Stimulated activated CD8-positive, alpha-beta memory T cell treated with anti-CD3 and anti-CD28 coated beads, Interleukin-4, amount 100 ng/mL, for 4 hours (primary cell): ENCODE measurements at places on chromosomes 13 and 19.

- DNase-seq, result no peak
These were observed 395.9 kb downstream of the KCNRG start for GRCh38 chr13:50410921-50411746.

DNA sequence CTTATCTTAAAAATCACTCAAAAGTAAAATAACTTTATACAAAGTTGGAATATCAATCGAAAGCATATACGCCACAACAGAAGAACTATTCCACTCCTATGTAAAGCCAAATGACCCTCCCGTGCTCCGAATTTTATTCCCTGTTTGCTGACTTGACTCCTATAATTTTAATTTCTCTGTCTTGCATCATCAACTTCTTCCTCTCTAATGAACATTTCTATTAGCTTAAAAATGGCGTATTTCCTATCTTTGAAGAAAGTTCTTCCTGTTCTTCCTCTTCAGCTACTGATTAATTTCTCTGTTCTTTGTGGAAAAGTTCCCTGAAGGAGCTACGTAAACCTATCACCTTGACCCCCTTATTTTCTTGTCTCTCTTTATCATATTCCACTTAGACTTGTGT is 389.3 kb downstream of the LMO7 start:
- DNase-seq, result no peak

DNA sequence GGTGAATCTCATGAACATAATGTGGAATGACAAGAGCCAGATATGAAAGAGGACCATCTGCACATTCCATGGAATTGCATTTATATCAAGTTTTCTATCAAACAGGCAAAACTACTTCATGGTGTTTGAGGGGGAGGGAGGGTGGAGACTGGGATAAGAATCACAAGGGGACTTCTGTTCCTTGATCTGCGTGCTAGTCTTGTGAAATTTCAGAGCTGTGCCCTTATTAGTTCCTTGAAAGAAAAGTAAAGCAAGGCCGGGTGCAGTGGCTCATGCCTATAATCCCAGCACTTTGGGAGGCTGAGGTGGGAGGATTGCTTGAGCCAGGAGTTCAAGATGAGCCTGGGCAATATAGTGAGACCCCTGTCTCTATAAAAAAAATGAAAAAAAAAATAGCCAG is 30.2 kb upstream of the CEBPG start:
- DNase-seq, result no peak

GRCh38 chr19:23460656-23461055 is 65.4 kb upstream of the ZNF91 start:
- no peak for DNase-seq

DNA sequence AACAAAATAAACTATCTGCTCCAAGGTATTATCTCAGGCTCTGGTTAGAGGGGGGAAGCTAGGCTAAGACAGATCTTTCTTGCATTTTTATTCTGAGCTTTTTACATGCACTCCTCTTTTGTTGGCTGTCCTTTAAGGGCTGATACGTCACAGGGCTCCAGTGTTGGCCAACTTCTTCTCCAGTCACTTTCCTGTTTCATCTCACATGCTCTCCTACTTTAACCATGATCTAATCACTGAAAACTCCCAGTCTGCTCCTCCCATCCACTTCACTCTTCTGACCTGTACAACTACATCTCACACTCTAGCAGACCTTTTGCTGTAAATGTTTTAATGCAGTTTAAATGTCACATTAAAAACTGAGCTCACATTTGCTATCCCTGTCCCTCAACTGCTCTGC is 510.0 kb upstream of the KLF12 start:
- DNase-seq, result no peak

DNA sequence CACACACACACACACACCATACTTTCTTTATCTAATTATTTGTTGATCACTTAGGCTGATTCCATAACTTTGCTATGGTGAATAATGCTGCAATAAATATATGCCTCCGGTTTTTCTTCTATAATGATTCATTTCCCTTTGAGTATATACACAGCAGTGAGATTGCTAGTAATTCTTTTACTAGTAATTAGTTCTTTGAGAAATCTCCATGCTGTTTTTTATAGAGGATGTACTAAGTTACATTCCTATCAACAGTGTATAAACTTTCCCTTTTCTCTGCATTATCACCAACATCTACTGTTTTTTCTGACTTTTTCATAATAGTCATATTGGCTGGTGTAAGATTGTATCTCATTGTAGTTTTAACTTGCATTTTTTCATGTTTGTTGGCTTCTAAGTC is 1405.1 kb downstream of the PCDH9 start:
- DNase-seq, result no peak

DNA sequence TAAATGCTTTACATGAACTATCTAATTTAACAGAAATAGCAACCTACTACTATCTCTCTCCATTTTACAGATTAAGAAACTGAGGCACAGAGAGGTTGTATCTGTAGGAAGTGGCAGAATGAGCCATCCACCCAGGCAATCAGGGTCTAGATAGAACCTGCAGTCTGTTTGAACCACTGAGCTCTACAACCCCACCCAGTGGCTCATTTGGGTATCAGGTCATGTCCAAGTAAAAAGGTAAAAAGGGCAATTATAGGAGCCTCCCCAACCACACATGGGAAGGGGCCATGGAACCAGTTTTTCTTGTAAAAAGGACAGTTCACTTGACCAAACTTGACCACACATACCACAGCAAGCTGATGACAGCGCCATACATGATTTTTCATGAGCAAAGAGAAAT is 92.9 kb upstream of the SGCG start:
- DNase-seq, result no peak

- DNase-seq, result no peak
These were observed 14.0 kb downstream of the IRGC start for GRCh38 chr19:43729919-43730318.

GRCh38 chr19:46478356-46478986 is 7.1 kb upstream of the PNMA8A start:
- no peak for DNase-seq

DNA sequence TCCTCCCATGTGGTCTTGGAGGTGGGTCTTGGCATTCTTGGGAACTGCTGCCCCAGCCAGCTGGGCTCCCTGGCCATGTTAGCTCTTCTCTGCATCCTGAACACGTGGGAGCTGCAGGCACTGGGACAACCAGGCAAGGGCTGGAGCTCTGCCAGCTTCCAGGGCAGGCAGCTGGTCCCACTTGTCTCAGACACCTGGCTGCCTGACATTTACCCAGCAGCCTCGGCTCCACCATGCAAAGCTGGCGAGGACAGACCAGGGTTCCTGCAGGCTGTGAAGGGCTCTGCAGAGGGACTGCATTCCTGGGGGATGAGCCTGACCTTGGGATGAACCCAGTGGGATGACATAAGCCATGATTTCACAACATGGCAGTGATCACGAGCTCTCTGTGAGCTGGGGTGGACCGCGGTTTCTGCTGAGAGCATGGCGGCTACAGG is 99.0 kb upstream of the TSHZ3 start:
- DNase-seq, result no peak

- DNase-seq, result no peak
These were observed 30.4 kb downstream of the CAPN12 start for GRCh38 chr19:38713865-38714264.

GRCh38 chr19:49775742-49776370 is 9.1 kb downstream of the AP2A1 start:
- DNase-seq, result no peak

GRCh38 chr19:5313307-5313706 is 27.3 kb downstream of the PTPRS start:
- no peak for DNase-seq

- DNase-seq, result no peak
These were observed 106.4 kb downstream of the FGF14 start for GRCh38 chr13:102295316-102296048.

- DNase-seq, result no peak
These were observed 386 bp downstream of the RRAS start for GRCh38 chr19:49639401-49640112.

GRCh38 chr19:47028195-47028601 is 8.6 kb downstream of the NPAS1 start:
- no peak for DNase-seq

DNA sequence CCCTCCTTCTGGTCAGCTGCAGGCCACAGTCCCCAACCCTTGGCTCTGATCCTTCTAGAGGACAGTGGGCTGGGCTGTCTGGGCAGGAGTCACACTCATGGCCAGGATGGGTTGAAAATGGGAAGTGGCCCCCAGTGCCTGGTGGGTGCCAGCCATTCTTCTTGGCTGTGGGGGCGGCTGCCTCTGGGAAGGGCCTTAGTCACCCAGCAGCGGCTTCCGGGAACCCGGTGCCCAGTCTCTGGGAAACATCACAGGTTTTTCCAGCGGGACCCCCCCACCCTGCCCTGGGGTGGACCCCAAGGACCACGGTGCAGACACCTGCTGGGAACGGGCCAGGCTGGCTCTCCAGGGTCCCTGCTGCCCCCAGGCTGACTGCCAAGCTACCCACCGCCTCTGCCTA is 27.3 kb upstream of the SLC7A10 start:
- no peak for DNase-seq

- no peak for DNase-seq
These were observed 15.8 kb upstream of the RELB start for GRCh38 chr19:44985445-44985844.

- DNase-seq, result no peak
These were observed 6.3 kb downstream of the KLK3 start for GRCh38 chr19:50861010-50861409.

DNA sequence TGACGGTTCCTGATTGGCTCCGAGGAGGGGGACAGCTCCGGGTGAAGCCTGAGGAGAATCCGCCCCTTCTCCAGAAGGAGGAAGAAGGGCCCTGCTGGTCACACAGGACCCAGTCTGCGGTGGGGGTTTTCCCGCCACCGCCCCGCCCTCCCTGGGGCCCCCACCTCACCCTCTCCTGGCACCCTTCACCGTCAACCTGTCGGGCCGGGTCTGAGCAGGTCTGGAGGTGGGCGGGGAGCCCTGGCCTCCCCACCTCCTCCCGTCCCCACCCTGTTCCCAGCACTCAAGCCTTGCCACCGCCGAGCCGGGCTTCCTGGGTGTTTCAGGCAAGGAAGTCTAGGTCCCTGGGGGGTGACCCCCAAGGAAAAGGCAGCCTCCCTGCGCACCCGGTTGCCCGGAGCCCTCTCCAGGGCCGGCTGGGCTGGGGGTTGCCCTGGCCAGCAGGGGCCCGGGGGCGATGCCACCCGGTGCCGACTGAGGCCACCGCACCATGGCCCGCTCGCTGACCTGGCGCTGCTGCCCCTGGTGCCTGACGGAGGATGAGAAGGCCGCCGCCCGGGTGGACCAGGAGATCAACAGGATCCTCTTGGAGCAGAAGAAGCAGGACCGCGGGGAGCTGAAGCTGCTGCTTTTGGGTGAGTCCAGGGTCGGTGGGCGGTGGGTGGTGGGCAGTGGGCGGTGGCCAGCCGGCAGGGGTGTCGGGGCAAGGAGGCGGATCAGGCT is at the start of gene GNA15:
GNA15 (plus strand) TSS at position 73 of the 723 bp plus-strand sequence; CDS start at position 491, 418 bp downstream.
- no peak for DNase-seq

GRCh38 chr13:38905081-38905480 is 85.5 kb downstream of the STOML3 start:
- DNase-seq, result no peak

- no peak for DNase-seq
These were observed 1.4 kb upstream of the RASL11A start for GRCh38 chr13:27269114-27269665.

- DNase-seq, result no peak
These were observed 94.0 kb downstream of the ING1 start for GRCh38 chr13:110807546-110807945.

DNA sequence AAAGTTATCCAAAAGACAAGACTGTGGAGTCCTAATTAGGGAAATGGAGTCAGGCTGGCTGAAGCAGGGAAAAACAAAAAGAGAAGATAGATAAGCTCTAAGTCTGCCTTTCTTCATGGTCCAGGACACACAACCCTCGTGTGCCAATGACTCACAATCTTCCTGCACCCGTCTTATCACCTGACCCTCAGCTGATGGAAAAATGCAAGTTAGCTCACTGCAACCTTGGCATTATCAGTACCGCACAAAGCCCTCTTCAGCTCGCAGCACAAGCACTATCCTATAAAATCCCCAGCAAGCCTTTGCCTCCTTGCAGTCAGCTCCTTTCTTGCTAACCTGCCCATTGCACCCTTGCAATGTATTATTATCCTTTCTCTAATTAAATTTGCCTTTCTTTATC is 4.3 kb downstream of the OR7A5 start:
- DNase-seq, result no peak

- no peak for DNase-seq
These were observed 56.1 kb upstream of the ZNF536 start for GRCh38 chr19:30316000-30316491.

- no peak for DNase-seq
These were observed 172.1 kb upstream of the RFC3 start for GRCh38 chr13:33645591-33646554.

DNA sequence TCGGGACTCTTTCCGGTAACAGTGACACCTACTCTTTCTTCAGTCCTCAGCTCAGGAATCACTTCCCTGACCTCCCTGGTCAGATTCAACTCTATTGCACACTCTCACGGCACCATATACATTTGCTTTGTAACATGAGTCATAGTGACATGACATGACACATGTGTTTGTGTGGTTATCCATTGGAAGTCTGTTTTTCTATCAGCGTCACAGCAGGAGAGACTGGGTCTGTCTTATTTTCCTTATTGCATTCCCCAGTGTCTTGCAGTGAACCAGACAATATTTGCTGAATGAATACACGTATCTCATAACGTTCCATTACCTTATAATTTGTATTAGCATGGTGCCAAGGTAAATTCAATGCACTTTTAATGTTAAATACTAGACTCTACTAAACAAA is 102.0 kb downstream of the DCLK1 start:
- DNase-seq, result no peak

DNA sequence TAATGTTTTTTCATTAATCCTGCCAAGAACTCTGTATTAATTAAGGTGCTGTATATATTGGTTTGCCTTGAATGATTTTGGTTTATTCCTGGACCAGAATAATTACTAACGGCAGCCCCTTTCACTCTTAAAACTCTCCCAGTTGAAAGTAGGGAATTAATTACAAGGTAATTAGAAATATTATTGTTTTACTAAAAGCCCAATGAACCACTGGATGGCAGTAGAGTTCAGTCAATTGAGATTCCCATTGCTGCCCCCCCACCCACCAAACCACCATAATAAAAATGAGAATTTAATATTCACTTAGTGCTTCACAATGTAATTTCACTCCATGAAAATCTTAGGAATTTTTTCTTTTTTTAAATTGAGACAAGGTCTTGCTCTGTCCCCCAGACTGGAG is 13.7 kb downstream of the WBP4 start:
- DNase-seq, result no peak

- no peak for DNase-seq
These were observed 78.5 kb upstream of the MTIF3 start for GRCh38 chr13:27528908-27529307.

GRCh38 chr13:20567881-20568528 is 1.0 kb downstream of the IFT88 start:
- no peak for DNase-seq

- DNase-seq, result no peak
These were observed 50.5 kb upstream of the MEDAG start for GRCh38 chr13:30855569-30855968.

DNA sequence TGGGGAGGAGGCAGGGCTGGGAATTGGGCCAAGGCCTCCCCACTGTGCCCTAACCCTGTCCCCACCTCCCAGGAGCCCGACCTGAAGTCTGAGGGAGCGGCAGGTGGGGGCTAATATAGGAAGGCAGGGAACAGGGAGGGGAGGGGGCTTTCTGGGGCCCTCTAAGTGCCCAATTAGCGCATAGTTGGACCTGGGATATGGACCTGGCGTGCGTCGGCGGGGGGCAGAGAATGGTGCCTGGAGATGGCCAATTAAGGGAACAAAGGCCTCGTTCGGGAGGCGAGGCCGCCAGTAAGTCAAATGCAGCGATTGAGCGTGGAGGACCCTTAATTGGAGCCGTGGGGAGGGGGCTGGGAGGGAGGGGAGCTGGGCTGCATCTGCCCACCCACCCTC is at the start of gene C19orf85:
C19orf85 (minus strand) TSS at position 90 of the 393 bp plus-strand sequence. CDS start 197 bp downstream, outside the sequence.
- DNase-seq, result no peak
